ENCODE measurements at places on chromosomes 2 and 18.

GRCh38 chr18:25813110-25813509 is 277.3 kb downstream of the SS18 start:
- no peak for DNase-seq

DNA sequence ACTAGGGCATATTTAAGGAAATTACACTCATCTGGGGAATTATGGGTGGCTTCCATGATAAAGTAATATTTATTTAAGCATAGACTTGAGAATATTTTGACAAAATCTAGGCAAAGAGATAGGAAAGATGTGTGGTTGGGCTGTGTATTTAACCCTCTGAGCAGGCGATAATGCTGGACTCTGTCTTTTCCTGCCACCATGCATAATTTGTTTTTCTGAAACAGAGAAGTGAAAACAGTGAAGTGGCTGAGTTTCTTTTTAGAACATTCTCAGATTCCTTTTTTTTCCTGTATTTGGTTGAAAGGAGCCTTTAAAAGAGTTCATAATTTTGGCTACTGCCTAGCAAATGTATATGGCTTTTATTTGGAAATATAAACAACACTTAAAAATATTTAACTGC is 104.8 kb upstream of the CDH19 start:
- no peak for DNase-seq

GRCh38 chr2:8767324-8767723 is 70.1 kb downstream of the KIDINS220 start:
- DNase-seq = no peak

DNA sequence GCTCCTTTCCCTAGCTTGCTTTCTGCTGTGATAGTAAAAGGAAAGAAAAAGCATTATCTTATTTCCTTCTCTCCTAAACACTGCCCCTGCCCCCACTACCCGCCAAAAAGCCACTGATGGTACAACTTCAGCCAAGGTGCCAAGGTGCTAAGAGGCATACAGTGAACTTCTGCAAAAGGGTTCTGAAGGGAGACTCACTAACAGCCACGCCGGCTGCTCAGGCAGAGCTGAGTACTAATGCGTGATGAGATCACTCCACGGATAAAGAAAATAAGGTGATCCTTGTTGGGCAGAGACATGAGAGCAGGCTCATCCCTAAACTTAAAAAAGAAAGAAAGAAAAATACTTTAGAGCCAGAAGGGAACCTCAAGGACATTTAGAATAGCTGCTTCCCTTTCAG is 60.5 kb upstream of the PXDN start:
- no peak for DNase-seq

DNA sequence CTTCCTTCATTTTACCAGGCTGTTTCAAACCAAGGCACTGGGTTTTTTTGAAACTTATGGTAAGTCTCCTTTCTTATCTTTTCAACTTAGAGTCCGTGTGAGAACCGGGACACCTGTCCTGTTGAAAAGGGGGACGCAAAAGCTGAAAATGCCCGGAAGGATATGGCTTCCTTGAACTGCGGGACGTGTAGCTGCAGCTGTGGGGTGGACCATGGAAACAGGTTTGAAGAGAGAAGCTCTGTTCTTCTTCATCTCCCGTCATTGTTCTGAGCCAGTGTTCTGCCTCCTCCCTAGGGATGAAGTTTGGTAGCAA is 29.5 kb upstream of the DNAJC27 start:
- no peak for DNase-seq

- DNase-seq = no peak
These were observed 103.6 kb downstream of the LRRTM4 start for GRCh38 chr2:77418537-77418936.

DNA sequence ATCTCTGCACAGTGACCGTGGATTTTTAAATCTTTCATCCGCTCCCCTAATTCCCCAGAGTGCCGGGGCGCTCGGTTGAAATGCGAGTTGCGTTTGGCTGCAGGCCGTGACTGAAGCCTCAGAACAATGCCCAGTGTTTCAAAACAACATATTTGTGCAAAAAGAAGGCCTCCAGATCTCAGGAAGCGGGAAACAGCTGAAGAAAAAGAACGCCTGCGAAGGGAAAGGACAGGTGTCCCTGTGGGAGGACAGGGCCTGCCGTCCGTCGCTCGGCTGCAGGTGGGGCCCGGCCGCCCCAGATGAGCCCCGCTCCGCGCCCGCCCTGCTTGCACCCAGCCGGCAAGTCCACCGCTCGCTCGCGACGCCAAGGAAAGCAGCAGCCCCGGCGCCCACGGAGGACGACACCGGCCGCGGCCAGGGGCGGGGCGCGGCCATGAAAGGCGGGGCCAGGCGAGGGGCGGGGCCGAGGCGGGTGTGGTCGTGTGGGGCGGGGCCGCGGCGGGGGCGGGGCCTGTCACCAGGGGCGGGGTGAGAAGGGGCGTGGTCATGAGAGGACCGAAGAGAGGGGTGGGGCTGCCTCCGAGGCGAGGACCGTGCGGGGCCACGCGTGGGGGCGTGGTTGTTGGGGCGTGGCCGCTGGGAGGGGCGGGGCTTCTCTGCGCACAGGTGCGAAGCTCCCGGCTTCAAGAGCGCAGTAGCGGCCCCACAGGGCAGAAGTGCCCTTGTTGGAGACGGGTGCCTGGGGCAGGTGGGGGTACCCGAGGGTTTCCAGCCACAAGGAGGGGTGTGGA is 17.6 kb upstream of the BOK start:
- peak; percentile 57 for DNase-seq

DNA sequence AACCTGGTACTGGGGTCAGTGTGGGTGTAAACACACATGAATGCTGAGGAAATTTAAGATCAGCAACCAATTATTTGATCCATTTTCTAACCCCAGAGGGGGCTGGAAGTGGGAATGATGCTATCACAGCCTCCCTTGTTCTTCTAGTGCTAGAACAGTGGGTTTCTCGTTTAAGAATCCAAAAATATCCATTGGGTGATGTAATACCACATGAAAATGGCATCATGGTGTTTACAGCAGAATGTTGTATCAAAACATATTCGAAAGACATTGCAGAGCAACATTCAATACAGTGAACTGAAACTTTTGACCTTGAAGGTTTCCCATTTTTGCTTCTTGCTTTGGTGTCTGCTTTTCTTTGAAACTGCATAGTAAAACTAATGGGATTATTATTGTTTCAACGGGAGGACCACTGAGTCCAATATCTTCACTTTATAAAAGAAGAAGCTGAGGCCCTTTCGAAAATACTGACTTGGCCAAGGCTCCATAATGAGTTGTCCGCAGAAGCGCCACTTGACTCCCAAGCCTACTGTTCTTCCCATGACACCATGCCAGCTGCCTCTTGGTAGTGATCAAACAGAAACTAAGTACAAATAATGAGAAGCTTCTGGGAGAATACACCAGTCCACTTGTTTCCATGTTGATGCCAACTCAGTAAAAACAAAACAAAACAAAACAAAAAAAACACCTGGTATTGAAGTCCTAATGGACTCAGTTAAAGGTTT is 106.1 kb downstream of the COLEC12 start:
- no peak for DNase-seq

GRCh38 chr2:132515010-132515409 is 98.4 kb downstream of the GPR39 start:
- peak; percentile 3 for DNase-seq

GRCh38 chr2:157307021-157307420 is 18.6 kb downstream of the ERMN start:
- DNase-seq = peak; percentile 41

Data from NAMALWA (cell line).